ENCODE measurements at places on chromosomes 4 and X.

DNA sequence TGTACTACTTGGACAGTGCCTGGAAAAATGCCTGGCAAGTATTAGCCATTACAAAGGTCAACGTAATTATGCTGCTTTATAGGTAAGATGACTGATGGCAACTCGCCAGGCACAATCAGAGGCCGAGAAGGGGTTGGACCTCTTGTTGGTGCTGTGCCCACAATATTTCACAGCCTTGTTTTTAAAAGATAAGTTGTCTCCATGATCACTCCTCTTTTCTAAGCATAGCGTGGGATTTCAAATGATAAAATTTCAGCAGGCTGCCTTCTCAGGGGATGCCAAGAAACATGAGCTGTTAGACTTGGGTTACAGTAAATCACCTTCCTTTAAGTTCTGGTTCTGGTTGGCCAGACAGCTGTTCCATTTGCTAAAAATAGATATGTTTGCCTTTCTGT lies 26.9 kb downstream of the HOPX start:
- no peak for DNase-seq

DNA sequence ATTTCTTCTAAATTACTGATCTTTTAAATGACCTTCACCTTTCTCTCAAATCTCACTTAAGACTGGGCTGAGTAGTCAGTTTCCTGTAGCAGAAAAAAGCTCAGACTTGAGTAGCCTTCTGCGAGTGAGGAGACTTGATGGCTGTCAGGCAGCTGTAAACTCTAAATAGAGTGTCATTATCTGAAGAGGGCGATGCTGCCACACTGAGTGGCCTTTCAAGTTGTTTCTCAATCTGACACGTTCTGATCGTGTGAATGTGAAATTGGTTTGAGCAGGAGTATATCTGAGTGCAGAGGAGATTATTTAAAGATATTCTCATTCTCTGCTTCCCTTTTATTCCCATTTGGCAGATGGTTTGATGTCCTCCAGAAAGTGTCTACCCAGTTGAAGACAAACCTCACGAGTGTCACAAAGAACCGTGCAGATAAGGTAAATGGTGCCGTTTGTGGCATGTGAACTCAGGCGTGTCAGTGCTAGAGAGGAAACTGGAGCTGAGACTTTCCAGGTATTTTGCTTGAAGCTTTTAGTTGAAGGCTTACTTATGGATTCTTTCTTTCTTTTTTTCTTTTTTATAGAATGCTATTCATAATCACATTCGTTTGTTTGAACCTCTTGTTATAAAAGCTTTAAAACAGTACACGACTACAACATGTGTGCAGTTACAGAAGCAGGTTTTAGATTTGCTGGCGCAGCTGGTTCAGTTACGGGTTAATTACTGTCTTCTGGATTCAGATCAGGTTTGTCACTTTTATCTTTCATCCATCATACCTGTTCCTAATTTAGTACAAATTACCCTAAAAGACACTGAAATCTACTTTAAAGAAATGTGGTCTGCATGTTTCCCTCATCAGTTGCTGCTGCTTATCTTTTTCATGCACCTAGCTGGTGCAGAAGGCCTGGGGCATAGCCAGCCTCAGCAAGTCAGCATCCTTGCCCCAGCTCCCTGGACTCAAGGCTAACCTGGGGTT lies 74.3 kb upstream of the MSANTD1 start:
- no peak for DNase-seq

GRCh38 chrX:15507005-15507404 lies 6.4 kb downstream of the BMX start:
- no peak for DNase-seq

DNA sequence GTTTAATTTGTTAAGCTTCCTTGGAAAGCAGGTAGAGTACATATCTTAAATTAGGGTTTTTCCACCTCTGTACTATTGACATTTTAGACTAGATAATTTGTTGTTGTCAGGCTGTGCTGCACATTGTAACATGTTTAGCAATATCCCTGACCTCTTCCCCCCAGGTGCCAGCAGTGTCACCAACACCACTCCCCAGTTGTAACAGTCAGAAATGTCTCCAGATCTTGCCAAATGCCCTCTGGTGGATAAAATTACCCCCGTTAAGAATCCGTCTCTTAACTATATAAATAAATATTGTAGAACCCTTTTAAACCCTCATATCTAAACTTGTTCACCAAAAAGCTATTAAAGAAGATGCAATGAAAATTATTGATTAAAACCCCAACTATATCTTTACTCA lies 161.5 kb downstream of the ARHGAP6 start:
- DNase-seq = no peak

DNA sequence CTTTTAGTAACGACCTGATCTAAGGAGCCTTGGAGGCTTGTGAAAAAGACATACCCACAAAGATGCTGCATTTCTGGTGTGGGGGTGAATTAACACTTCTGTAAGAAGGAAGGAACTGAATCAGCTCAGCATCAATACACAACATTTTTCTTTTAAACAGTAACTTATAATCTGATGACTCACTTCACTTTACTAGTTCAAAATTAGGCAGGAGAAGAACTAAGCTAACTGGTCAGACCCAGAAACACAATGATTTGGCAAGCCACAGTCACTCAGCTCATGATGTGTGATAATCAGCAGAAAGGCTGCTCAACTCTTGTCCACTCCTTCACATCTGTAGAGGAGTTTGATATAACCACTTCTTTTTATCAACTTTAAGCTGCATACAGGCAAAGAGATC lies 4.6 kb downstream of the MMAA start:
- no peak for DNase-seq

DNA sequence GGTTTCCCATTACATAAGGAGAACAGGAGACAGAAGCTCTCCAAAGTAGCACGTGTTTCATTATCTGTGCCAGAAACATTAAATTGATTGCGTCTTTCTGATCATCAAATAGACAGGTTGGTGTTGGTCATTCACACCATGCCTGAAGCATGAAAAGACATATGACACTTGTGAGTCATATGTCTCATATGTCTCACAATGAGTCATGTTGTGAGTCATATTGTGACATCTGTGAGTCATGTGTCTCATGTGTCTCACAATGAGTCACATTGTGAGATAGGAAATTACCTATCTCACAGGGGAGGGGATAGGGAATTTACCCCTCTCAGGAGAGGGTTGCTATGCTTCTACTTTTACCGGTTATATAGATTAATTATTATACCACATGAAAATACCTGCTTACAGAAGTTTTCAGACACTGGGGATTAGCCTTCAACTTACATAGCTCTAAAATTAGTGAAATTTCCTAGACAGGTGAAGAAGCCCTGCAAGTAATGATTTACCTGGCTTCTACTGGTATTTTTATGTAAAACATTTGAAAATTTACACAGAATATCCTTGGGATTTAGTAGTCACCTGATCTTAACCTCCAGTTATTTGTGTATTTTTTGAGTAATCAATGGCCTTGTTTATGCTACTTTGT lies 80.8 kb downstream of the NPFFR2 start:
- peak; percentile 79 for DNase-seq

DNA sequence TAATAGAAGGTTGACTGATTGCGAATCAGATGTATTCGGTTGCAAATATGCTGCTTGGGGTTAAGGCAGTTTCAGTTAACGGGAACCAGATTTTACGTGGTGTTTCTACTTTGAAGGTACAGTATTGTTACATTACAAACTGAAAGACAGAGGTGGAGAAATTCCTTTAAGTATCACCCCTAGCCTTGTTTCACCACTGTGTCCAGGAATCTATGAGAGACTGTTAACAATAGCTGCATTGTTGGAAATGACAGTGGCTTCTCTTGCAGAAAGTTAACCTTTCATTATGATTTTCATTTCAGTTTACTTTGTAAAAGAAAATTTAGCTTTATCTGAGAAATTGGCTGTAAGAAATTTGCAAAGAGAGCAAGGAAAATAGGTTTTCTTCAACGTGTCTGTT lies 2.6 kb downstream of the CDKL5 start:
- DNase-seq = no peak

DNA sequence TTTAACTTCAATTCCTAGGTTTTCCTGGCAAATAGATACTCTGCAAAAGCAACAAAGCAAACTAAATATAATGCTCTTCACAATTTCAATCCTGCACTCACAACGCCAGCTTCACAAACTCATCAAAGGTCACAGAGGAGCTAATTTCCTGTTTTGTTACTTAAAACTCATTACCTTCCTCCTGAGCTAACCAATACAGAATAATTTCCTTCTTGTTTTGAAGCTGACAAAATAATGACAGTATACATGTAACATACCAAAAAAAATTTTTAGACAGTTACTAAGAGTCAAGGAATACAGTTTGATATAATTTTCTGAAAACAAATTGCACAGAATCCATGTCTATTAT lies 17.9 kb downstream of the CNOT6L start:
- no peak for DNase-seq

DNA sequence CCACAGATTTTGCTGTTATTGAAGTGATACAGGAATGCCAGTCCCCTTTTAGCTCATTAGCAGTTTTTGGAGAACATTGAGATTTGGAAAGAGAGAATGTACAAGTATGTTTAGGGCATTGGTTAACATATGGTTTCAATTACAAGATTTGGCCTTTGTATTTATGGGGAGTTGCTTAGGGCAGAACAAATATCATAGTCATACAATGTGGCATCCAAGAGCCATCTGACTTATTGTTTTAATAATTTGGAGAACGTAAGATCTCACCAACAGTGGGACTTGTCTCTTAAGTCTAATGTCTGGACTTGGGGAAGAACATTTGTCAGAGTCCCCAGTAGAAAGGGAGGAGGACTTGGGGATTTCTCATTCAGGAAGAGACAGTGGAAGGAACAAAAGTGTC lies 166.1 kb downstream of the STK32B start:
- no peak for DNase-seq

GRCh38 chr4:166763018-166763417 lies 471.3 kb downstream of the SPOCK3 start:
- no peak for DNase-seq

DNA sequence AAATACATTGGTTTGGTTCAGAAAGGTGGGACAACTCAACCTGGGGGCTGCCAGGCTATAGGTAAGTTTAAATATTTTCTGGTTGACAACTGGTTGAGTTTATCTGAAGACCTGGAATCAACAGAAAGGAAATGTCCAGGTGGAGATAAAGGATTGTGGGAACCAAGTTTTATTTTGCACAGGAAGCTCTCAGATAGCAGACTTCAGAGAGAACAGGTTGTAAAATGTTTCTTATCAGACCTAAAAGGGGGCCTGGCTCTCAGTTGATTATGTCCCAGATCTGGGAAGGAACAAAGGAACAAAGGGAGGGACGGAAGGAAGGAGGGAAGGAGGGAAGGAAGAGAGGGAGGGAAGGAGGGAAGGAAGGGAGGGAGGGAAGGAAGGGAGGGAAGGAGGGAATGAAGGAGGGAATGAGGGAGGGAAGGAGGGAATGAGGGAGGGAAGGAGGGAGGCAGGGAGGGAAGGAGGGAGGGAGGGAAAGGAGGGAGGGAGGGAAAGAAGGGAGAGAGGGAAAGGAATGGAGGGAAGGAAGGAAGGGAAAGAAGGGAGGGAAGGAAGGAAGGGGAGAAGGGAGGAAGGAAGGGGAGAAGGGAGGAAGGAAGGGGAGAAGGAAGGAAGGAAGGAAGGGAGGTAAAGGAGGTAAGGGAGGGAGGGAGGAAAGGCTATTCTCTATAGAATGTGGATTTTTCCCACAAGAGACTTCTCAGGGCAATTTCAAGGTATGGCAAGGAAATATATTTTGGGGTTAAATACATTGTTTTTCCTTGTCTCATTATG lies 186.7 kb downstream of the DHRSX start:
- DNase-seq = no peak

DNA sequence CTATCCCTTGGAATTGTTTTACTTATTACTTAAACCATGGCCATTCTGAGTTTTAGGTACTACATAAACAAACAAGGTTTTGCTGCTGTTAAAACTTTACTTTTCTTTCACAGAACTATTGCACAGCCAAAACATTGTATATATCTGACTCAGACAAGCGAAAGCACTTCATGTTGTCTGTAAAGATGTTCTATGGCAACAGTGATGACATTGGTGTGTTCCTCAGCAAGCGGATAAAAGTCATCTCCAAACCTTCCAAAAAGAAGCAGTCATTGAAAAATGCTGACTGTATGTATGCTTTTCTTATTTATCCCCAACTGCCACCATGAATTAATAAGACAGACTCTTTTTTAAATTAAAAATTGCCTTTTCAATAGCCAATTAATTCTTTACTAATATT lies 69.8 kb downstream of the CCKAR start:
- no peak for DNase-seq

GRCh38 chr4:141573678-141574077 lies 62.7 kb upstream of the IL15 start:
- no peak for DNase-seq

GRCh38 chr4:40316782-40317635 lies 18.1 kb upstream of the CHRNA9 start:
- peak; percentile 91 for DNase-seq

DNA sequence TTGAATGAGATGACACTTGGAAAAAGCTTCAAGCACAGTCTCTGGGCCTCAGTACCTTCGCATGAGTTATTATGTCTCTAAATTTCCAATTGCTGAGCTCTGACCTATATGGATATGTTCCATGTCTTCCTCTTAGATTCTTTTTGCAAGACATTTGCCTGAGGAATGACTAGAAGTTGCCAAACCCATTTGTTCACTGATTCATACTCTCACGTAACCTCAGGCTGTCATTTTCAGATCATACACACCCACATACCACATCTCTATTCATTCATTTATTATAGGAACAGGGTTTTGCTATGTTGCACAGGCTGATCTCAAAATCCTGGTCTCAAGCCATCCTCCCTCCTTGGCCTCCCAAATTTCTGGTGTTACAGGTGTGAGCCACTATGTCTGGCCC lies 2137.1 kb upstream of the TENM3 start:
- no peak for DNase-seq

DNA sequence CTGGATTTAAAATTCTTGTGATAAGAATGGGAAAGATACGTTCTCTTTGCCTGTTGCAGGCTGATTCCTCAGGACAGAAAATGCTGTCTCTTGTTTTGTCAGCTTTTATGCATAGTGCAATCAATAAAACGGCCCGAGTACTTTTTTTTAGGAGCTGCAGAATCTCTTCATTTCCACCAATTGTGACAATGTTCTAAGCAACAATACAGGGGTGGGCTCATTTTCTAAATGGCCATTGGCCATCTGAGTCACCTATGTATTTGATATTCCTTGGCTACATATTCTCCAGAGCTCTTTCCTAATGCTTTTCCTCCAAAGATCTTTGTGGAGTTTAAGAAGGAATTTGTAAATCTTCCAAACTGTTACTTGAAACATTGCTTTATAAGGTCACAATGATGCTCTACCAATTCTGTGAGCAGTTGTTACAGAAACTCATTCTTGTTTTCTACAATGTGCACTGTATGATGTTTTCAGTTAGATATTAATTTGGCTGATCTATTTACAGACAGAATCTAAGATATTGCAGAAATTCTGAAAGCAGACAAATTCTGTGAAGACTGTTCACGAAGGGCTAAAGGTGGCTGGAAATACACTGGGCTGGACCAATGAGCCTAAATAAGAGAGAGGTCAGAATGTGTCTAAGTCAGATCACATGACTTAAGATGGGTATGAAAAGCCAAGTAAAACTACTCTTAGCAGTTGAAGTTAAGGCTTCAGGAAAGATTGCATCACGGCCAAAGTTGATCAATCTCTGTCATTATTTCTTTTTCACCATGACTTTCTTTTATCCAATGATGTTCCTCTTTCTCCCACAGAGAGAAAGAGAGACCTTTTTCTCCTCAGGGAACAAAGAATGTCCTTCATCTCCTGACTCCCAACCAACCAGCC lies 33.4 kb downstream of the TAPT1 start:
- no peak for DNase-seq

GRCh38 chr4:108586778-108587177 lies 33.6 kb upstream of the RPL34 start:
- no peak for DNase-seq

- DNase-seq = no peak
These were observed 1373.1 kb downstream of the STIM2 start for GRCh38 chr4:28233724-28234123.

Measured in RKO (cell line).